ENCODE measurements at places on chromosomes 2 and 18.

DNA sequence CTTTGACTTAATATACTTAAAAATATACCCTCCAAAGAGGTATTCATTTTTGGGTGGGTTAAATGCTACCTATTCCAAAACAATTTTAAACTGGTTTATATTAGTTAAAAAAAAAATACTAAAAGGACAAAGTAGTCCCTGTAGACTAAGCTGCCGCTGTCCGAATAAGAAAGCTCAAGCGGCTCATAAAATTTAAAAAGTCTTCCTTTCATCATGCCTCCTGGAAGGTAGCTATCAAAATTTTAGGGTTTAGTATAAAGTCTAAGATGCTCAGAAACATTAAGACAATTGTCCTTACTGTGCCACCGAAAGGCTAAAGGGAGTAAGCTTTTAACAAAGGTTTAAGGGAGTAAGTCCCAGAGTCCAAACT, 440 bp upstream of the UGGT1 start:
- no peak for DNase-seq

DNA sequence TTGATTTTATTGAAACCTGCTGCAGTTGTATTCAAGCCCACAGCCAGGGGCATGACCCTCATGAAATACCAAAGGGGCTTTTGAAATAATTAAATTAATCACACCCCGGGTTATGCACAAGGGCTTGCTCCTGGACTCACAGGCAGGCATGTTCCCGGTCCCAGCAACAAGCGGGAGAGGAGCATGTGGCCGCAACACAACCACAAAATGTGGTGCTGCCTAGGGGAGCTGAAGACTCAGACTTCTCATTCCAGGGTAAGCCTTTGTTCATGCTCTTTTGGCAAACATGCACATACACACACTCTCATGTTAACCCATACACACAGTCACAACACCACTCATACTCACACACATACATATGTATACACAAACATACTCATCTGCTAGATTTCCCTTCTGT, 233.7 kb upstream of the SMAD2 start:
- no peak for DNase-seq

DNA sequence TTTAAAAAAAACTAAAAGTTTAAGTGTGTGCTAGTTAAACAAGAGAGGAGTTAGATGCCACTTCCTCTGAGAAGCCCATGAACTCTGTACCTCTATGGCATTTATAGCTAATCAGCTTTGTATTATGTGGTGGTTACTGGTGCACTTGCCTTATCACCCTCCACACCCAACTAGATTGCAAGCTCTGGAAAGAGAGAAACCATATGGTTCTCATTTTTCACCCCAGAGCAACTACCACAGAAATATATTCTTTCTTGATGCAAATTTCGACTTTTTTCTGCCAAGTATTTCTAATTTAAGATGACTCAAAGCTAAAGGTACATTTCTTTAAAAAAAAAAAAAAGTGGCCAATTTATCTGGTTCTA, 24.2 kb downstream of the RAPH1 start:
- DNase-seq = no peak

DNA sequence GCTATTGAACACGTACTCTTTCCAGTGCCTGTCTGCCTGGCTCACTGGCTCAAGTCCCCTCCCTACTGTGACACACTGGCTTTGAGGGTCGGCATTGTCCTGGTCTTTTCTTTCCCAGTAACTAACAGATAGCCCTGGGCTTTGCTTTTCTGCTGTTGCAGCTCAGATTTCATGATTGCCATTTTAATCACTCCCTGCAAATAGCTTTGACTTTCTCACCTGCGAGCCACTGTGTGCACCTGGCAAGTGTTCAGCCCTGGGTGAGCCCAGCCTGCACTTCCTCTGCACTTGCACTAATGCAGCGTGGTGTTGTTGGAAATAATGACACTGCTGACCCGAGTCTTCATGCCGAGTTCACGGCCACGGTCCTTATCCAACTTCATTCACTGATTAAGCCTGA, 52.9 kb downstream of the DCDC2C start:
- no peak for DNase-seq

DNA sequence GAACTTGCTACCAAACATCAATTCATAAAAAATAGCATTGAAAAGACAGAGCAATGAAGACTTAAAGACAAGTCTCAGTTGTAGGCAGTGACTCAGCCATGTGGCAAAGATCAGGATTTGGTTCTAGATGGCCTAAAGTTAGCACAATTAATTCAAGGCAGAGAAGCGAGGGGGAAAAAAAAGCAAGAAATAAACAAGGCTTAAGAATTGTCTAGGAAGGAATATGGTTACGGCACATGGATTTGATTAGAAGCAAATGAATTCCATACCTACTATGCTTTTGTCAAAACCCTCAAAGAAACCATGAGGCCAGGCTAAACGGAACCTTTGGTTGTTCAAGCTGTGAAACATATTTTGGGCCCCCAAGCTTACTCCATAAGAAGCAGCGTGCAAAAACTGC, 362.2 kb upstream of the KCNH7 start:
- DNase-seq = no peak

- no peak for DNase-seq
Observed at GRCh38 chr2:39715095-39715494, 49.4 kb downstream of the TMEM178A start.

- no peak for DNase-seq
Observed at GRCh38 chr2:126221506-126221905, 434.5 kb upstream of the GYPC start.

DNA sequence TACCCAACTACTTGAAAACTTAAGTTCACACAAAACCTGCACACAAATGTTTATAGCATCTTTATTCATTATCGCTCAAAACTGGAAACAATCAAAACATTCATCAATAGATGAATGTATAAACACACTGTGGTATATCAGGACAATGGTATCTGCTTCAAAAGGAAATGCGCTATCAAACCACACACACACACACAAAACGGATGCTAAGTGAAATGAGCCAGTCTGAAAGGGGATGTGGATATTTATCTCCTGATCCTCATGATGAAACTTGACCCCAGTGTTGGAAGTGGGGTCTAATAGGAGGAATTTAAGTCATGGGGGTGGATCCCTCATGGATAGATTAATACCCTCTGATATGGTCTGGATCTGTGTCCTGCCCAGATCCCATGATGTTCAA, 22.0 kb downstream of the PDCL3 start:
- no peak for DNase-seq

GRCh38 chr2:219362524-219363164, 25.1 kb downstream of the DNPEP start:
- peak; percentile 5 for DNase-seq

GRCh38 chr2:17752892-17753802, 463 bp downstream of the SMC6 start:
- peak; percentile 74 for DNase-seq

GRCh38 chr2:28654663-28655320, 96.8 kb upstream of the PPP1CB start:
- DNase-seq = no peak

DNA sequence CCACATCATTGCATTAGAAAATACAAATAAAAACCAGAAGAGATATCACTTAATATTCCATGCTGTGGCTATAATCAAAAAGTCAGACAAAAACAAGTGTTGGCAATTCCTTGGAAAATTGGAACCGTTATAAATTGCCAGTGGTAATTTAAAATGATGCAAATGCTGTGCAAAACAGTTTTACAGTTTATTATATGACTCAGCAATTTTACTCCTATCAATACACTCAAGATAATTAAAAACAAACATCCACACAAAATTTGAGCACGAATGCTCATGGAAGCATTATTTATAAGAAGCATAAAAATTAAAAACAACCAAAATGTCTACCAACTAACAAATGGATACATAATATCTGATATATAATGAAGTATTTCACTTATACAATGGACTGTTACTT, 728.8 kb downstream of the CBLN2 start:
- DNase-seq = no peak

GRCh38 chr2:2024751-2025481, 280.6 kb upstream of the PXDN start:
- DNase-seq = no peak

GRCh38 chr18:40031435-40031834, 1923.6 kb upstream of the PIK3C3 start:
- no peak for DNase-seq

DNA sequence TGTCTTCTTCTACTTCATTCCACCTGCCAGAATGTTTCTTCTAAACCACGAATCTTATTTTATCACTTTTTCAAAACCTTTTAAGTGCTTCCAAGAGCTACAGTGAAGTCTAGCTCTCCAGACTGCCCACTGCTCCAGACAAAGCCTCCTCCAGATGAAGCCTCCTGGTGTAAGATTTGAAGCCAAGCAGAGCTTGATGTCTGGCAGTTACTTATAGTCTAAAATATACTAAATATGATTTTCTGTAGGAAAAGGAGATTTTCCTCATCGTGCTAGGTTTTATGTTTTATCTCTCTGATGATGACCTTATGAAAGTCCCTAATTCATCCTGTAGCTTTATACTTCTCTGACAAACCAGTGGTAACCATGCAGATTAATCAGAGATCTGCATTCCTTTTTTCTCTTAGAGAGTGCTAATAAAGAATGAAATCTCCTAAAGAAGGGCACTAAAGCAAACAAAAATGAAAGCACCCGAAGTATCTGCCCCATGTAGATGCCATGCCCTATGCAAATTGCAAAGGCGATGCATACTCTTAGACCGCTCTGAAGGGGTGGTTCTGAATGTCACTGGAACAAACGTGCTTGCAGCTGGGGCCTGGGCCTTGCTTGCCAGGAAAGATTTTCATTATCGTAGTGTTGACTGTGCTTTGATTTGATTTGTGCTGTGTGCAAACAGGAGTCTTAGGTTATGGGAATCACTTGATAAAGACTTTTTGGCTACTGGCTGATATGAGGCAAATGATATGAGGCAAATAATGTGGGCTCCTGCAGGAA, 314.2 kb downstream of the PID1 start:
- DNase-seq = no peak

DNA sequence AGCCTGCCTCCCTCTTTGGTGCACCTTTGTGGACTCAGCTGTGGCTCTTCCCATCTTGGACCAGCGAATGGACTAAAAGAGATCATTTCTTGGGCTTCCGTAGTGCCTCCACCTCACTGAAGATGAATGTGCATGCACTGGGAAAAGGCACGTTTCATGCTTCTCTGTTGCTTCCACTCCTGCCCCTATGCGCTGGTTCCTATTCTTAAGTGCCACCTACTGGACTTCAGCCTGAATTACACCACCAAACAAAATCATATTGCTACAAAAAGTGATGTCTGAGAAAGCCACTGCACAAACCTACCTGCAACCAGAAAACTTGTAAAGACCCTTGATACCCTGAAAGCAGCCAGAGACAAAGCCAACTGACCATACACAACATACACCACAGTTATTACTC, 695.6 kb downstream of the TSN start:
- peak; percentile 45 for DNase-seq

- no peak for DNase-seq
Observed at GRCh38 chr2:144959416-144959815, 439.5 kb upstream of the ZEB2 start.

DNA sequence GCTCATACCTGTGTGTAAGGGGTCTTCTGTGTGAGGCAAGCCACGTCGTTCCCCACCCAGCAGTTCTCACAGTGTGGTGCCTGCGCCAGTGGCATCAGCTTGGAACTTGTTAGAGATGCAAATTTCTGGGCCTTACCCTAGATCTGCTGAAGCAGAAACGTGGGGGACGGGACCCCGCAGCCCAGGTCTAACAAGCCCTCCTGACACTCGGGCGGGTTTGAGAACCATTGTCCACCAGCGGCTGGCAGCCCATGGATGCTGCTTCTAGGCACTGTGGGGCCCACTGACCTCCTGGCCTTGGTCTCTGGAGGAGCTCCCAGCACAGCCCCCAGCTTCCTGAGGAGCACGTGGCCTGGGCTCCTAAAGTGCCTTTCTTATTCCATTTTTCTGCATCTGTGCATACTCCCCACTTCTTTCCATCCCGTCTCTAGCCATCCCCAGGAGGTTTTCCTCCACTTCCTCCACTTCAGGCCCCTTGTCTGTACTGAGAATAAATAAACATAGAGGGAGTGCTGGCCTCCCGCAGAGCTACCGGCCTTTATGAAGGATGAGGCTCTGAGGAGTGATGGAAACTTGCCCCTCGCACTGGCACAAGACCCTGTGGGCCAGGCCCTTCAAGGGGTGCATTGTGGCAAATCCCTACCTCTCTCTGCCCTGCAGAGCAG, 94.3 kb downstream of the GALR1 start:
- DNase-seq = no peak

DNA sequence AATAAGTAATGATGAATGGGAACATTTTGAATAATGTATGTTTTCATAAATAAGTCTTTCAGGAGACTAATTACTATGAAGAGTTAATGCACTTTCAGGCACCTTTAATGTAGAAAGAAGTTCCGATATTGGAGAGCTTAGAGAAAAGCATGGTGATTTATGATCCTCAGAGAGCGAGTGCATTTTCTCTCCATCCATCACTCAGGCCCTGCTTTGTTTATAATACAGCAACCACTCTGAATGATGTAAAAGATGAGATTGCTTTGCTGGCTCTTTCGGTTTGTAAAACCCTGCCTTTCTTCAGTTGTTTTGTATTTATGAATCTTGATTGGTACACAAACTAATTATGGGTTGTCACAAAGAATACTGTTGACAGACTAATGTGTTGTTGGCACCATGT, 132.0 kb downstream of the NYAP2 start:
- no peak for DNase-seq

DNA sequence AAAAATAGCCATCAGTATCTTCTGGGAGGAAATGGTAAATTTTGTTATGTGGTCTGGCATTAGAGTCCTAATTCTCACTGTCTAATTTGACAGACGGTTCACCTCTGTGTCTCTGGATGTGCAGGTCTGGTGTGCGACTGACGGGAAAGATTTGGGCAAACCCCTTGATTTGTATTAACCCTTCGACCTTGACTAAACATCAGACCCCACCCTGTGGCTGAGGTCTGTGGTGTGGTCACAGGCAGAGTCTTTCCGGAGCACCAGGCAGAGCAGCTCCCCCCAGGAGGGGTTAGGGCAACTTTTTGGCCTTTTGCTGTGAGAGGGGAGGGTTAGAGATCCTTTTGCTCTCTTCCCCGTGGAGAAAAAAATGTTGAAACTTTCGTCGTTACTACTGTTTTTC, 6.4 kb downstream of the TWIST2 start:
- DNase-seq = no peak

- no peak for DNase-seq
Observed at GRCh38 chr18:31042084-31042405, 497 bp downstream of the DSC3 start.

DNA sequence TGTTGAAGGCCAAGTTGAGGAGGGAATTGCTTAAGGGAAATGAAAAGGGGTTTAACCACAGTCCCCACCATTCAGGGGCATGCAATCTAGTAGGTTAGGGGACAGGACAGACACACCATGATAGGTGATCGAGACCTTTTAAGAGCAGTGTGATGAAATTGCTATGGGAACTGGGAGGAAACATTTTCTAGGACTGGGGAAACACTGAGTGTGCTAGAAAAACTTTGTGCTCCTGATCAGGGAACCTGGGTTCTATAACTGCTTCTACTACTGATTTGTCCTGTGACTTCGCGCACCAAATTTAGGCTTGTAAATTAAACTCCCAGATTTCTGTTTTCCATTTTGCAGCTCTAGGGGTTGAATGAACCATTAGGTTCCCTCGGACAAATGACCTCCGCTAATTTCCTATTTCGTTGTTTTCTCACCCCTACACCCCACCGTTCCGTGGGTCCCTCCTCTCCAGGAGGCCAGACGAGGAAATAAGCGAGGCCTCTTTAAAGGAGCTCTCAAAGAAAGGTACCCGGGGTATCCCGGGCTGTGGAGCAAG, 371 bp upstream of the LCLAT1 start:
- no peak for DNase-seq

- no peak for DNase-seq
Observed at GRCh38 chr2:177728399-177728765, 335.8 kb downstream of the AGPS start.

All from D341Med (cell line).